ENCODE measurements at places on chromosomes 1 and 21. TPM values are rescaled to one million over a fixed set of nuclear protein-coding genes. Genes with fewer than 3 reads are reported as not detected.

DNA sequence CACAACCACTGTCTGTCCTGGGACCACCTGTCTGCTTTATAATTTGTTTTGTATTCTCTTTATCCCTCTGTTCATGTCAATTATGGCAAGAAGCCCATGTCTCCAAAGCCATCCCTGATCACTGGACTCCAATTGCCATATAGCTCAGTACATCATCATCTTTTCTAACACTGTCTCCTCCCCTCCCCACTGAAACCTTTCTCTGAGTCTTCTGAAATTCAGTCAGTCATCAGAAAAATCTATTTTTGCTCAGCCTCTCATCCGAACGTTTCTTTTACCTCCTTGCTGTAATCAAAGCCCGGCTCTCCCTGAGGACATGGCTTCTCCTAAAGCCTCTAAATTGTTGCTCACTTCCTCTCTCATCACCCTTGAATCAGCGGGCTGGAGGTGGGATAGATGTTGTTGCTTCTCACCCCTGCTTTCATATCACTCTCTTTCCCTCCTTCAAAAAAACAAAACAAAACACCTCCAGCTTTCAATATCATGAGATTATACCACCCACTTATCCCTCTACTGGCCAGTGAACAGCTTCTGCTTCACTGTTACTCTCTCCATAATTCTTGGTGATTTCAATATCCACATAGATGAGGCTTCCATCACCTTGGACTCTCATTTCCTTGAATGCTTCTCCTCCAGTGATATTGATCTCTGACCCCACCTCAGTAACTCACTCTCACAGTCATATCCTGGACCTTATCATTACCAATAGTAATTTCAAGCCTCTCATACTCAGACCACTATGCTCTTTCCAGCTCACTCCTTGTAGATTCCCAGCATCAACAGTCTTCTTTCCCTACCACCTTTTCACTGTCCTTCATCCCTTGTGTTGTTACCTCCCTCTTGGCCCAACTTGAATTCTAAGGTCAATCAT lies 27.8 kb downstream of the RAB3B start:
- DNase-seq = no peak

- peak; percentile 10 for DNase-seq
These were observed 322.5 kb downstream of the SIPA1L2 start for GRCh38 chr1:232307296-232308017.

DNA sequence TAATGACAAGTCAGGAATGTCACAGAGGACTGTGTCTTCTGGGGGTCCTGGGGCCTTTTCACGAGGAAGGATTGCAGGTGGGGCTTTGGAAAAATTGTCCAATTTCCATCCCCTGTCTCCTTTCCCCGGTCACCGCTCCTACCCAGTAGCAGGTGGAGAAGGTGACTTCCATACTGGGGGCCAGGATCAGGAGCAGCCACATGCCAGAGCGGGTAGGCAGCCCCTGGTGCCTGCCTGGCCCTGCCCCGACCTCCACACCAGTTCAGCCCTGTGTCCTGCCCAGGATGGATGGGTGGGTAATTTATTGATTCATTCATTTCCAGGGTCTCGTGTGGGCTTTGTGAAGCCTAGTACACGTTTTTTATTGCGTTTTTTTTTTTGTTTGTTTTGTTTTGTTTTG lies 51.7 kb downstream of the PRKCZ start:
- no peak for DNase-seq

- DNase-seq = no peak
These were observed 54.9 kb upstream of the ATF3 start for GRCh38 chr1:212553676-212554075.

DNA sequence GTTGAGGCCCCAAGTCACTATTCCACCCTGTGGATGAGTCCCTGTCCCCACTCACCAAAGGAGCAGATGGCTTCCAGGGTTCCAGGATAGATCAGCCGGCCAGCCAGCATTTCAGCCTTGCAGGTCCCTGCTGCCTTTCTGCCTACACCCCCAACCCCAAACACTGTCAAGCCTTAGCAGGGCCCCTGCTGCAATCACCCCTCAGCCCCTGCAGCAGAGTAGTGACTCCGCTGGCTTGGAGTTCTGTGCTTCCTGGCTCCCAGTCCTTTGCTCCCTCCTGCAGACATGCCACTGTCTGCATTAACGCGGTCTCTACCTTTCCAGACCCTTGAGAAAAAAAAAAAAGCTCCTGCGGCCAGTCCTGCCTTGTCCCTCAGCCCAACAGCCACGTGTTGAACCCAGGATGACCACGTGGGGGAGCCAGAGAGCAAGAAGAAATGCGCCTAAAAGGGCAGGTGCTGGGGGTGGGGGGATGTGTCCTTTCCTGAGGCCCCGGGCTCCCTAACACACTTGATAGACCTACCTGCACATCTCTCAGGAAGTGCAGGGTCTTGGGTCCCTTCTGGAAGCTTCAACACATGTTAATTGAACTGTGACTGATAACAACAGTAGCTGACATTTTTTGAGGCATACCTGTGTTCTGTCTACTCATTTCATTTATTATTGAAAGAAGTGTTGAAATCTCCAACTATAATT lies 37.4 kb downstream of the RASSF5 start:
- peak; percentile 11 for DNase-seq

GRCh38 chr1:230263568-230264195 lies 162.4 kb downstream of the PGBD5 start:
- DNase-seq = no peak

The LGR6 gene
- not detected for total RNA-seq

The TRIM17 gene
- not detected for total RNA-seq

The PRAMEF17 gene
- not detected for total RNA-seq

The LPAR3 gene
- not detected for total RNA-seq

All from dermis microvascular lymphatic vessel endothelial cell (primary cell).